ENCODE measurements at places on chromosomes 12 and 14.

GRCh38 chr12:111211910-111212757 is 156.8 kb downstream of the PHETA1 start:
- DNase-seq: no peak

- no peak for DNase-seq
Observed at GRCh38 chr14:24845851-24846250, 204.1 kb downstream of the STXBP6 start.

DNA sequence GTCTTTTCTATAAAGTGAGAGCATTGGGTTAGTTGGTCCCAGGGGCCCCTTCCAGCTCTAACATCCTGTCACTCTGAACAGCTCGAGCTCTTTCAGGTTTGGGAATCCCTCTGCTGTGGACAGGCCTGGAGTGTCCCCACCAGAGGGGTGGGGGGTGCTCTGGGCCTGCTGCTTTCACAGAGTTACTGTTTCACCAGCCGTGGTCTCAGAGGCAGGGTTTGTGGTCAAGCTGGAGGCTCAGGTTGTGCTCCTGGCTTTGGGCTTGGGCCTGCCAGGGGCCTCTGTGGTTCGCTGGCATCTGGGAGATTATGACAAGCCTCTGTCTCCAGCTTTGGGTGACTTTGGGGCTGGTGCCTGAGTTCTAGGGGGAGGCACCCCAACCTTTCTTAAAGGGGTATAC is 59.6 kb downstream of the FBXL14 start:
- no peak for DNase-seq

DNA sequence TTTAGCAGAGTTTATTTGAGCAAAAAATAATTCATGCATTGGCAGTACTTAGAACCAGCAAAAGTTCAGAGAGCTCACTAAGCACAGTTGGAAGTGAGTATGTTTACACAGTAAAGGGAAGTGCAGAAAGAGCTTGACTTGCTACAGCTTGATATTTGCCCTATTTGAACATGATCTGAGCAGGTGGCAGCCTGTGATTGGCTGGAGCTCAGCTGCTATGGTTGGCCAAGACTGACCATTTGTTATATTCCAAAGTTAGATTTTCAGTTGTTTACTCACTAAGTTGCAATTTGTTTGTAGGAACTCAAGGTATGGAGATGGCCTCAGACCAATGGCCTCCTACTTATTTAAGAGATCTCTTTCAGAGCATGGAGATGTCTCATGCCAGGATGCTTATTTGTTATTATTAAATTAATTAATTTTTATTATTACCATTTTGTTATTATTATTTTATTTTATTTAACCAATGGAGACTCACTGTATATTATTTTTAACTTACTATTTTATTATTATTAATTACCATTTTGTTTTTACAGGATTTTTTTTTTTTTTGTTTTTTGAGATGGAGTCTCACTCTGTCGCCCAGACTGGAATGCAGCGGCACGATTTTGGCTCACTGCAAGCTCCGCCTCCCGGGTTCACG is 49.0 kb downstream of the ATP23 start:
- DNase-seq: no peak

DNA sequence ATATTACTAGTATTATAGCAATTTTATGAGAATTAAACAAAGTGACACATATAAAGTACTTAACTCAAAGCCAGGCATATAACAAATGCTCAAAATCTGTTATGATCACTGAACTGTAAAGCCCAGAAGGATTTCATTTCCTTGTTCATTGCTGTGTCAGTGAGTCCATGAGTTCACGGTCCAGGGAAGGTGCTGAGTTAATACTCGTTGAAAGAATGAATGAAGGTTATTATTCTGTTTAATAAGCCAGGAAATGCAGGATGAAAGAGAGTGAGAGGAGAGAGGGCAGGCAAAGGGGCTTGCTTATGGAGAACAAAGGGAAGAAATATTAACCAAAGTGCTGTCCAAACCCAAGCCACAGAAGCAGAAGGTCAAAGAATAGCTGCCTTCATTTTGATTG is 40.2 kb upstream of the NT5DC3 start:
- no peak for DNase-seq

DNA sequence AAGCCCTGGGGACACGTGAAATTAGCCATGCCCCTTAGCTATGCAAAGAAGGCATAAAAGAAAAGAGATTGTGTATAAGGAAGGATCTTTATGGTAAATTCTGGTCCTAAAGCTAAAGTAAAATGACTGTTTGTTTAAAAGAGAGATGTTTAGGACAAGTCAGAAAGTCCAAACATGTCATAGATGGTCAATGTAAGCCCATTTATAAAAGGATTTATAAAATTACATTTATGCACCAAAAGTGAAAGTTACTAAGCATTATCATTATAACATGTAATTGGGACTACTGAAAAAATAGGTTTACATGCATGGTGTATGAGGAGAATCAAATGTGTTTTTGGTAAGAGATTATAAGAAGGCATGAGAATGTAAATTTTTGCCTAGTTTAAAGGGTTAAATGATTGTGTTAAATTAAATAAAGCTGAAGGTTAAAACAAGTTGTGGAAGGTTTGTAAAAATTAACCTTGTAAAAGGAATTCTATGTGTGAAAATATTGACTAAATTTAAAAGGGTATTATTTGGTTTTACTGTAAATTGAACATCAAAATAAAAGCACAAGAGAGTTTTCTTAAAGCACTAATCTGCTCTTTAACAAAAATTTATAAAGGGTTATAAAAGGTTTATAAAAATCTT is 50.4 kb upstream of the TSPAN8 start:
- DNase-seq: no peak

DNA sequence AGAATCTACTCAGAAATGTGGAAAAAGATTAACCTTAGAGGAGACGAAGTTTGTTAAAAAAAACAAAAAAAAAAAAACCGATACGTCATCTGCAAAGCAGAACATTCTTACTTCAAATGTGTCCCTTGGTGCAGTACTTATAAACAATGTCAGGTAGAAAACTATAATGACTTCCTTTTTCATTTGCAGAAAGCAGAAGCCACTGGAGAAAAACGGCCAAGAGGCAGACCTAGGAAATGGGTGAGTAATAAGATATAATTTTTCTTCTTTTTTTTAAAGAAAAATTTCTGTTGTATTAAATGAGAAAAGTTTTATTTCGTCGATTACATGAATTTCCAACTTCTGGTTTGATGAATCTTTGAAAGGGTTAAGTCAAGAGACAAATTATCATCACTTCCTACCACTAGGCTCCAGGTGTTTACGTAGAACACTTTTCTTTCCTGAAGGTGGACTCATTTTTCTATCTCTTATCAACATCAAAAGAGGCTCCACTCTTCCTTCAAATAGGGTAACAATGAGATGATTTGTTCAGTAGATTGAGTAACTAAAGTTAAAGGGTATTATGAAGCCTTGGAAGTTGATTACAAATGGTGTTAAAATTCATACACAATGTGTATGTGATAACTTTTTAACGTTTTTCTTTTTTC is 14.2 kb downstream of the HMGA2 start:
- DNase-seq: no peak

DNA sequence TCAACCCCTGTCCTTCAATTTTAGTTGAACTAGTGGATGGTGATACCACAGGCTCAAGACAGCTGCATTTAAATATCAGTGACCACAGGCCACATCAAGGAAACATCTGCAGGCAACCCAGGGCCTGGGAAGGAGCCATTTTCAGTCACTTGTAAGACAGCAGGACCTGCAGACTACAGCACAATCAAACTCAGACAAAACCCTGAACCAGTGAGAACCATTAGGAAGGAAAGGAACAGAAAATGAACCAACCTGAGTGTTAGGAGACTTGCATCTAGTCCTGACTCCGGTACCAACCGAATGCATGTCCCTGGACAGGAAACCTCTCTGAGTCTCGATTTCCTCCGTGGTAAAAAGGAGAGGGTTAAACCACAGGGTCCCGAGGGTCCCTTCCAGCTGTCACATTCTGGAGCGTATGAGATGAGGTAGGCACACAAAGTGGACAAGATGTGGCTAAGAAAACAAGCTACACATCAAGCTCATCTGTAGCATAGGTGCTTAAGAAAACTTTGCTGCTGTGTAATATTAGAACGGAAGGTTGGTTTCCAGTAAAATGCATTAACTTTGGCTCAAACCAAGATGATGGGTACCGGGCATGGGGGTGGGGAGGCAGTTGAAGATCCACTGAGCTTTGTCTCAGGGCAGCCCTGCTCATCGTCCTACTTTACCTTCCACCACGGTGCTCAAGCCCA is 1.6 kb upstream of the CDKN1B start:
- DNase-seq: no peak

DNA sequence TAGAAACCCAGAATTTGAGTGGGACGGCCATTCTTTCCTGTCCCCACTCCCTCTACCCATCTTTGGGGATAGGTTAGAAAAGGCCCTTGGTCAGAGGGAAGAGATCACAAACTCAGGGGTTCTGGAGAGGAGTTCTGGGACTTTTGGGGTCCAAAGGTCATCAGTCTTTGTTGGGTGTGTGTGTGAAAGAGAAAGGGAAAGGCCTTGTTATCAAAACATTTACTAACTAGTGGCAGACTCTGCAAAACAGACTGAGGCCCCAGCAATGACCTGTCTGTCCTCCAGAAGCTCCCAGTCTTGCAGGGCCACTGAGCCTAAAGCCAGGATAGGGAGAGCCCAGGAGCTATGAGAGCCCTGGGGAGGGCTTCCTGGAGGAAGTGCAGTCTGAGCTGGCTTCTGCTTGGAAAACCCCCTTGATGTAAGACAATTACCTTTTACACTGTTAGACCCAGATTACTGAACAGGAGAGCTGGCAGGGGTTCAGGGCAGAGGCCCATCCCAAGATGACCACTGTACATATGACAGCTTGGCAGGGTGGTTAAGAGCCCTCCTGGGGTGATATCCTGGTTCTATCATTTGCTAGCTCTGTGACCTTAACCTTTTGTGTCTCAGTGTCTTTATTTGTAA is 429.1 kb upstream of the CCDC196 start:
- no peak for DNase-seq

DNA sequence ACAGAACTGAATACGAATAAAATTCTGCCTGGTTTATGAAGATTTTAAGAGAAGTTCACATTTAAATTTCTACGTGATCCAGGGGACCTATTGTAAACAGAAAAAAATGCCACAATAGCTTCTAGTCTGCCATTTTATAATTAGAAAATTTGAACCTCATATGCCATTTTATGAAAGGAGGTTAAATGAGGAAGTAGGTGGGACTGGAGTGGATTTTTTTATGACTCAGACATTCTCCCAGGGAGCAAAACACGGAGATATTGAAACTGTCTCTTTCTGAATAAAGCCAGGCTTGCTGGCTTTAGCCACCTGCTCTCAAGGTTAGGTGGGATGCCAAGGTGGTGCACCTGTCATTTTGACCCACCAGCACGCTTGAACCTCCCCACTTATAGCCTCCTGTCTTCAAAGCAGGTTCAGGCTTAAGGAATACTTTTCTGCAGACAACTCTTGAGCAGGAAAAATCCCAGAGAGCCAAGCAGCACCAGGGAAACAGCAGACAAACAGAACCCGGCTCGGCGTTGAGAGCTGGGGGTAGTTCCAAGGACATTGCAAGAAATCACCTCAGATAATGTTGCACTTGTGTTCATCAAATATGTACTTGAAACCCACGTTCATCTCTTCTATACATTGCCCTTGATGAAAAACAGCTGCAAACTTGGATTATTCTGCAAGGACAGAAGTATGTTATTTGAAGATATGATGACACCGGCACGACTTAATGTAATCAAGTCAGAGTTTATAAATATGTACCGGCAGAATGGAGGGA is 203.7 kb downstream of the PPM1H start:
- DNase-seq: no peak

GRCh38 chr14:49982501-49982951 is 89.6 kb downstream of the ARF6 start:
- DNase-seq: no peak

Data from activated CD4-positive, CD25-positive, alpha-beta regulatory T cell (primary cell).